GM06990 (cell line): ENCODE measurements at places on chromosomes 7 and 10.

DNA sequence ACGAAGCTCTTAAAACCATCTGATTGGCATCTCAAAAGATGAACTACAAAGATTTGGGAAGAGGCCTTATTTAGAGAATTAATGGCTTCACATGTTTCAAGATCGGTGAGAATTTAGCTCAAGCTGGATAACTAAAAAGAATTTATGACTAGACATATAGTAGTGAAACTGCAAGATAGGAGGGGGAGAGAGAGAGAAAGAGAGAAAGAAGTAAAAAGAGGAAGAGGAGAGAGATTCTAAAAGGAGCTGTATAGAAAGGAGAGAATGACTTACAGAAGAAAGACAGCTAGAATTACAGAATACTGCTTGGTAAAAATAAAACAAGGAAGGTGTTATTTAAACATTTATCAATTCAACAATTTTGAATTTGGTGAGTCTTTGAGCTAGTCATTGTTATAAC, 592.3 kb downstream of the SH2D4B start:
- DNase-seq = no peak

DNA sequence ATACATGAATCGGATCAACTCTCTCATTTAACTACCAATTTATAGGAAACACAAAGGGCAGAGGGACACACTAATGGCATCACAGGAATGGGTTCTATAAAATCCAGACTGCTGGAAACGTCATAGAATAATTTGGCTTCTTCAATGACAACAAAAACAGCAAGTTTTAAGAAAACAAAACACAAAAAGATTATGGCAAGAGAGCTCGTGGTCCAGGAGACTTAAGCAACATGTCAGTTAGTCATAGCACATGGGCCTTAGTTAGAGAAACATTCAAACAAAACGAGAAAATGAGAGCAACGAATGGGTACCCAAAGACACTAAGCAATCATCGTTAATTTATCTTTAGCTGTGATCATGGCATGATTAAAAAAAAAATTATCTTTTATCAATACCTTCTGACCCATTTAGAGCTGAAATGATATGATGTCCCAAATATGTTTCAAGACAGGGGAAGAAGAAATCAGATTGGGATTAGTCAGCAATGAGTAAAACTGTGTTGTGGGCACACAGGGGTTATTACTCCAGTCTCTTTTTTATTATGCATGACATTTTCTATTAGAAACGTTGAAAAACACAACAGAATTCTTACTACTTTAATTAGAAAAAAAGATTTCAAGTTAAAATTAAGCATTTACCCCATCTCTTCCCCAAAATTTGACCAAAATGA, 28.3 kb downstream of the NCAPG2 start:
- no peak for DNase-seq

DNA sequence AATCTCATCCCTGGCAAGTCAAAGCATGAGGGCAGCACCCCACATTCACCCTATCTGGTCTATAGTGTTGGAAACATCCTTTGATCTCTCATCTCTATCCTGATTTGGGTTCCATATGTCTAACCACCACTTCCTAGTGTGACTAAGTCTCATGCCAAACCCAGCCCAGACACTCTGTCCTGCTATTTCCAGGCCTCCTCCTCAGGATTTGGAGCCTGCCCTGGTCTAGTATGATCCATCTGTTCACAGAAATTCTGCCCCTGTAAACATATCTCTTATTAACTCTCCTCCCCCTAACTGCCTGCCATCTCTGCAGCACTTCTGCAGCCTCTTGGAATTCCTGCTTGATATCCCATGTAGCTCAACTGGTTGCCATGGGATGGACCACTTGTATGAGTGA, 320.9 kb upstream of the IMMP2L start:
- DNase-seq = no peak

DNA sequence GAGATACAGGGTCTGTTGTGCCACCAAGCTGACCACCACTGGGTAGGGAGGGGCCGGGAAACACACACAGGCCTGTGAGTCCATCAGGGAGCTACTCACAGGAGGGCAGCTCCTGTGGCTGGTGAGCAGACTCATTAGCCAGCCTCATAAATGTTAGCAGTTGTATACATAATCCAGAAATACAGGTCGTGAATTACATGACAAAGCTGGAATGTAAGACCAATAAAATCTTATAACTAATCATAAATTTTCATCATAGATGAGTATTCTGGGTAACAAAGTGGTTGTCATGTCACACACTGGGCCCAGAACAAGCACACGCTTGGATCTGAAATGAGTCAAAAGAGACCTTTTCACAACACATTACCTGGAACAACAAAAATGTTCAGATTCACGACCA, 642.6 kb upstream of the AUTS2 start:
- DNase-seq = no peak

DNA sequence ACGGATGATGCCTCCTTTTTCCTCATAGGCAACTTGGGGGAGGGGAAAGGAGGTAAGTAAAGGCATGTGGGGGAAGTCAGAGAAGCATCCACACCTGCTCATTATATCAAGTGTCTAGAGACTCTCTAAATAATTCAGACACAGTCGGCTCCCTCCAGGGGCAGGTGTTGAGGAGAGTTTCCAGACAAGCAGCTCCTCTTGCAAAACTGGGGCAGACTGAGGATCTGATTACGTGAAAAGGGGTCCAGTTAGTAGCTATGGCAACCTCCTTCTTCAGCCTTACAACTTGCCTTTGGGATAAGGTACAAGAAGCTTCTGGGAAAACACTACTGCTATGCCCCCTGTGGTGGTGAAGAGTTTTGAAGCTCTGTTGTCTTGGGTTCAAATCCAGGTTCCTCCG, 39.0 kb upstream of the SORBS1 start:
- no peak for DNase-seq

DNA sequence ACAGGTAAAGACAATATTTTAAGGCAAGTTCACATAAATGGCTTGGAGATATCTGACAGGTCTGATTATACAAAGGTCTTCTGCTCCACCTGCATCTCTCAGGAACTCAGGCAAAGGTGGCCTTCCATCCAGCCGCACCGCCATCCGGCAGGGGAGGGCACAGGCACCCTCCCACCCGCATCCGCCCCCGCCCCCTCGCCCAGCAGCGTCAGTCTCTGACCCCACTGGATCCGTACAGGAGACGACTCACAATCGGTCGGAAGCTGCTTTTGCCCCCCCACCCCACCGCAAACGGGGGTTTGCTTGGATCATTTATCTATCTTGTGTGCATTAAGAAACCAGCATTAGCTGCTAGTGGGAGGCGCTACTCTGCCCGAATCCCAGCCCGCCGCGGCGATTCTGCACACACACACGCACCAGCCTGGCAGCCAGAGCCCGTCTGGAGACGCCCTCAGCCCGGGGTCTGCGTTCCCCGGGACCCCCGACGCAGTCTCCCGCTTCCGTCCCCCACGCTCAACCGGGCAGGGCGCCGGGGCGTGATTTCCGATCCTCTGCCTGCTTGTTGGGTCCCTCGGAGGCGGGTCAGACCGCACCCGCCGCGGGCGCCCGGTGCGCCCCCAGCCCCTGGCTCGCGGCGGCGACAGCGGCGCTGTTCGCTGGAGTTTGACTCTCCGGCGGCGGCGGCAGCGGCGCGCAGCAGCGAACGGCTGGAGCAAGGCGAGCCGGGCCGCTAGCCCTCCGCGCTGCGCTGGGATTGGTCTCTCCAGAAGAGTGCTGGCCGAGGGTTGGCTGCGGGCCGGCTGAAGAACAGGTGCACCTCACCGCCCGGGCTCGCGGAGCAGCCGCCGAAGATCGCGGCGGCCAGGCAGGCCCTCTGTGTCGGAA, 820 bp upstream of the NRG3 start:
- no peak for DNase-seq

GRCh38 chr7:155032978-155033377, 30.1 kb upstream of the PAXIP1 start:
- DNase-seq = no peak

- no peak for DNase-seq
These were observed 29.1 kb downstream of the TES start for GRCh38 chr7:116239434-116239833.

DNA sequence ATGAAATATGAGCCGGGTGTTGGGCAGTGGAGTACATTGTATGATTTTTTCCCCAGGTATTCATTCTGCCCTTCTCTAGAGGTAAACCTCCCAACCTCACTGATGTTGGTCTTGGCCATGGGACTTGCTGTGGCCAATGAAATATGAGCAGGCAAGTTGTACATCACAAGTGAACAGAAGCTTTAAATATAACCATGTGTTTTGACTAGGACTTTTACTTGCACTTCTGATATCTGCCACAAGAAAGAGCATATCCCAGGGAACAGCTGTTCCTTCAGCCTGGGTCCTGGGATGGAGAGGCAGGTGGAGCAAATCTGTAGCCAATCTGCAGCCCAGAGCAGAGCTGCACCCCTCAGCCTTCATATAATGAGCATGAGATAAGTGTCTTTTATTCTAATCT, 109.8 kb upstream of the PALS2 start:
- DNase-seq = no peak

DNA sequence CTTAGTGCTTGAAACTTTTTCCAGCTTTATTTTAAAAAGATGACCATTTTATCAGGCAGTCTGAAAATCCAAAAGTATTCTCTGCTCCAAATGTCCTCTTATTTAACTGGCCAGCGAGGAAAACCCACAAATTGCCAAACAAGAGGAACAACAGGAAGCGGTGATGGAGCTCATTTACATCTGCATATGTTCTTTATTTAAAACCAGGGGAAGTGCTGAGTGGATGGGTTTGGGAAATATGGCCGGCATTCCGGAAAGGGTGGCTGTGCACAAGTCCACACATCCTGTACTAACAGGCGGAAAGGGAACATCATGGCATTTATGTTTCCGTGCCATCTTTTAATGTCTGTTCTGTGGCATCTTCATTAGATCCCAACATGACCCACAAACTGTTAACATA, 974.5 kb downstream of the LRMDA start:
- DNase-seq = no peak

DNA sequence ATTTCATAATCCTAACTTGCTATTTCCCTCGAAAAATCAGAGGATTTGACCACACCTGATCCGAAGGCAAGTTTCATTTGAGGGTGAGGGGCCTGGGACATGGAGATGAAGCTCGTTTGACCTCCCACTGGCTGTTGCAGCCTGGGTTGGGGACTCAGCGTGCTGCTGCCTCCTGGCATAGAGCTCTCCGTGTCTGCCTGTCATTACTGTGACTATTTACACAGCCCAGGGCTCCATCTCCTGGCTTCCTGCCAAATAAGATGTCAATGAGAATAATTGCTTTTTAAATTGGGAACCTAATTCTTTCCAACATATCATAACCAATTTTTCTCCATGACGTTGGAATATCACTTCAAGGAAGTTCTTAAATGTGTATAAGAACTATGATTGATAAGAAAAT, 139.3 kb upstream of the COBL start:
- DNase-seq = no peak

- no peak for DNase-seq
These were observed 710.1 kb downstream of the PARD3 start for GRCh38 chr10:34104829-34105572.

DNA sequence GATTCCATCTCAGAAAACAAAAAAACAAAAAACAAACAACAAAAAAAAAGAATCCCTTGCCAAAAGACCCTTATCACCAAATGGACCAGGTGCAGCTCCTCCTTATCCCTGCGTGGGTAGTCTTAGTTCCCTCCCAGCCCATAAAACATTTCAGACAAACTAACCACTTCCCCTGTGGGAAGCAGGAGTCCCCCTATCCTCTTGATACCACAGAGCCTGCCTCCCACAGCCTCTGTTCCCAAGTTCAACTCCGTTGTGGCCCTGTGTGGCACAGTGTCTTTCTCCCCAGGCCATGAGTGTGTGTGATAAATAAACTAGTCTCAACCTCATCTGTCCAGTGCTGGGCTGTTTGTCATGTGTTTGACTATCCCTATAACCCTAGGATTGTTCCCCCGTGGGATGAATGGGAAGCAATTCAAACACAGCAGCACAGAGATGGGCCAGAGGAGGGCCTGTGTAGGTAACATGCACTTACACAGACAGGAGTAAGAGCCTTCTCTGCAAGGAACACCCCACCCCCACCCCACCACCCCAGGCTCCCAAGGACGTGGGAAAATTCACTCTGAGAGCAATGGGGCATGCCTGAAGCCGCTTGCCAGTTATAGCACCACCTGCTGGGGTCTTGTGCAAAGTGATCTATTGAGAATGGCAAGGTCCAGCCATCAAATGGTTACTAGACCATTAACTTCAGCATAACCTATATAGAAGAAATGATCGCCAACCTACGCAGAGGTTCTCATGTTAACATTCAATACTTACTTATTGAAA, 147.1 kb upstream of the GHITM start:
- DNase-seq = no peak

- no peak for DNase-seq
These were observed 4.1 kb upstream of the VPS26A start for GRCh38 chr10:69119896-69120295.

DNA sequence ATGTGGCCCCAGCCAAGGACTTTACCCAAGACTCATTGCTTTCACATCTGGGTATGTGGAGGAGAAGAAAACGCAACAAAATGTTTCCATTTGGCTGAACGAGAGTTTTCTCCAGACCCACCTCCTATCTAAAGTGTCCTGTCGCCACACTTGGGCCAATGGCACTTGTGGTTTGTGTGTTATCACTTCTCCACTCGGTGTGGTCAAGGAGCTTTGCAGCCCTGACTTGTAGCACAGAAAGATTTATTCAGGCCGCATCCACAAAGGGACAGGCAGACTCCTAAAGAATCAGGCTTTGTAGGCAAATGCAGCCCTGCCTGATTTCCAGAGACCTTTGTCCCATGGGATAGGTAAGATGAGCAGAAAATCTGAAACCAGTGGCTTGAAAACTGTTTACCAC, 12.8 kb upstream of the LRRC4 start:
- DNase-seq = no peak

DNA sequence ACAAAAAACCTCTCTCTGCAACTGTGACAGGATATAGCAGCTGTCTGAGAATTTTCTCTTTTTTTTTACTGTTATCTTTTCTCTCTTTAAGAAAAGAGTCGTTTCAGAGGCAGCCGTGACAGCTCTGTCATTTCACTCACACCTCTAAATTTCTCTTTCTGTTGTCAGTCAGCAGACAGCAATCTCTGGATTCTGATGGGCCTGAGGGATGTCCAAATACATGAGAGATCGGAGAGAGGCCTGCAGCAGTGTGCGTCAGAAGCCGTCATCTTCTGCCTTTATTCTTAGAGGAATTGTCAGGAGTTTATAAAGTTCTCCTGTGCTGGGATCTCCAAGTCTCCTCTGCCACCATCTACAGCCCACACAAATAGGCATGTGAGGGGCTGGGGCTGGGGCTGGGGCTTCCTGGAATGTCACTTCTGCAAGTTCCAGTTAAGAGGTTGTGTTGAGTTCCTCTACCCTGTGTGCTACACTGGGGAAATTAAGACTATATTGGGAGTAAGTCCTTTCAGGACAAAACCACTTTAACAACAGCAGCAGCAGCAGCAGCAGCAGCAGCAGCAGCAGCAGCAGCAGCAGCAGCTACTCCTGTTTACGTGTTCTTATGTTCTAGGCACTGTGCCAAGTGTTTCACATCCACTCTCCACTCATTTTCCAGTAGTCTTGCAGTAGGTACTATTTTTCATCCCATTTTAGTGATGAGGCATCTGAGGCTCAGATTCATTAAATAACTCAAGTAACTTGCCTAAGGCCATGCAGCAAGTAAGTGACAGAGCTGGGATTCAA, 541.3 kb downstream of the LRMDA start:
- no peak for DNase-seq
